ENCODE measurements at places on chromosomes 11 and 22. TPM values are rescaled to one million over a fixed set of nuclear protein-coding genes. Genes with fewer than 3 reads are reported as not detected.

VPREB1 gene
- total RNA-seq, result not detected

KCNC1 gene
- not detected for total RNA-seq

DNA sequence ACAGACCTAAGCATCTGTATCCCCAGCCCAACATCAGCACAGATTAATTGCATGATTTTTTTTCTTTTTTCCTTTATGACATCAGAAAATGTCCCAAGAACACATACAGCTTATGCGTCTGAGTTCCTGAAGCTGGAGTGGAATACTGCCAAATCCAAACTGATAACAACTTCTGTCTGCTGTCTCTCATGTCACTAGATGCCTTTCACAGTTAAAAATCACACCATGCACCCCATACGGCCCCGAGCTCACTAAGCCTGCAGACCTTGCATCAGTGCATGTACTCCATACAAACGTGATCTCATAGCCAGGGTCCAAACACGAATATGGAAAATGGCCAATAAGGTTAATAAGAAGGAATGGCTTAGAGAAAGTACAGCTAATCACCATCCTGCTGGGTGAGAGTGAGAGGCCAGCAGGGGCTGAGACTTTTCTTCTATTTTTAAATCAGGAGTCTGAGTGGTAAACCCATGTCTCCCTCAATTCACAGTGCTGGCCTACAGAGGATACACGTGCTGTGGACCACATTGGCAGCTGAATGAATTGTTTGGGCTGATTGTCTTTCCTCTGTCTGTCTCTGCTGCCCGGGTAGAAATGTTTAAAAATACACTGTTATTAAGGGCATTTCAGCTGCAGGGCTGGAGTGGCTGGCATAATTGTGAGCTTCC is 350.6 kb upstream of the RAG2 start:
- no peak overlapping the region for H3K27ac ChIP-seq
- H3K4me3 ChIP-seq, result no peak overlapping the region
- DNase-seq, result no peak
- H3K36me3 ChIP-seq, result no peaks in the 10 kb centered on the region
- no peaks in the 10 kb centered on the region for H3K27me3 ChIP-seq
- H3K4me1 ChIP-seq, result no peaks in the 10 kb centered on the region

INS gene
- not detected for total RNA-seq

DNA sequence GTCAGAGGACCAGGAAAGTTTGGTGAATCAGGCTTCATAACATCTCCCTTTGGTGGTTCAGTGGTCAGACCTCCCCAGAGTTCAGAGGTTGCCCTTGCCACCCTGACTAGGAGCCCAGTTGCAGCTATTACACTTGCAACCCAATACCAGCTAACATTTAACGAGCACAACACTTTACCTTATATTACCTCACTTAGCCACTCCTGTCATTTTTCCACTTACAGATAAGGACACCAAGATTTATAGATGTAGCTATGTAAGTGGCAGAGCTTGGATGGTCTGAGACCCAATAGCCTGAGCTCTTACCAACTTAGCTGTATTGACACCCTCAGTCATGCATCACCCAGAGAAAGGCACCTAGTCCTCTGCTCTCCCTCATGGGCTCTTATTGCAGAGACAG is 234.7 kb downstream of the INSC start:
- no peaks in the 10 kb centered on the region for H3K4me1 ChIP-seq
- no peaks in the 10 kb centered on the region for H3K27me3 ChIP-seq

FGF4 gene
- not detected for total RNA-seq

GRCh38 chr11:109421981-109422869 is at the start of gene C11orf87:
TSS of gene C11orf87 (plus strand) at chr11:109422190. CDS start at chr11:109423634, 1,444 bp downstream.
- no peak within 1 kb of the TSS for H3K4me3 ChIP-seq
- H3K36me3 ChIP-seq, result no peaks in the 10 kb centered on the region
- no peak within 1 kb of the TSS for H3K27ac ChIP-seq
- DNase-seq, result no peak
- H3K27me3 ChIP-seq, result peaks cover 34% of the 10 kb centered on the region
- no peaks in the 10 kb centered on the region for H3K4me1 ChIP-seq

GRCh38 chr11:67054836-67055523 is 1.7 kb upstream of the RHOD start:
- no peaks in the 10 kb centered on the region for H3K36me3 ChIP-seq
- peak overlapping the region; percentile 34 for H3K4me3 ChIP-seq

DSCAML1 gene
- total RNA-seq, result 1.5 TPM

DNA sequence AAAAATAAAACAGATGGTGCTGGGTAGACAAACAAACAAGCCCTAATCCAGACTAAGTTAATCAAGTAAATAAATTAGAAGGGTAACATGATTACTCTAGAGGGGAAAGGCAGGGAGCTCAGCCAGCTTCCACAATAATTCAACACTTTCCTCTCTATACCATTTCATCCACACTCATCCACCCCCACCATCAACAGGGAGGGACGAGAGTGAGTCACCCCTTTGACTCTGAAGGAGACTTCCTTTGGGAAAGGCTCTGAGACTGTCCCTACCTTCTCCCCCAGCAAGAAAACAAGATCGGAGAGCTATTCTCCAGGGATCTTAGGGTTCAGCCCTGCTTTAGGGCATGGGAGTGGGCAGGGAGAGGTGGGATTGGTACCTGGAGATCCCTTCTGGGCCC is 33.1 kb downstream of the TRIM66 start:
- H3K4me3 ChIP-seq, result no peak overlapping the region
- H3K27ac ChIP-seq, result no peak overlapping the region
- H3K27me3 ChIP-seq, result no peaks in the 10 kb centered on the region

DNA sequence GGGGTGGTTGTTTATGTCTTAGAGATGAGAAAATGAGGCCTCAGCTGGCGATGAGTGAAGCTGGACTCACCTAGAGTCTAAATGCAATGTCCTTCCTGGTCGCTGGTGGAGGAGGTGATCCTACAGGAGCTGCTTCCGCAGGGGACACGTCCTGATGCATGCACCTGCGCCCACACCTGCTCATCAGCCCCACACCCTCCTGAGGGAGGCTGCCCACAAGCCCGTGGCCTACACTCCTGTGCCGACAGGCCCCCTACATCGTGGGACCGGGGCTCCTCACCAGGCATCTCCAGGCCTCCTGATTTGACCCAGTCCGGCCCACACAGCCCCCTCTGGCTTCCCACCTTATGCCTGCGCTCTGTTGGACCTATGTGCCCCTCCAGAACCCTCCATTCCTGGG is 857.2 kb downstream of the TBC1D22A start:
- no peak overlapping the region for H3K4me3 ChIP-seq
- H3K36me3 ChIP-seq, result no peaks in the 10 kb centered on the region
- DNase-seq, result no peak
- no peaks in the 10 kb centered on the region for H3K27me3 ChIP-seq
- no peaks in the 10 kb centered on the region for H3K4me1 ChIP-seq
- H3K27ac ChIP-seq, result no peak overlapping the region

- DNase-seq, result no peak
- peak overlapping the region; percentile 11 for H3K27ac ChIP-seq
- H3K27me3 ChIP-seq, result no peaks in the 10 kb centered on the region
- H3K4me3 ChIP-seq, result peak overlapping the region; percentile 77
These were observed 160.5 kb upstream of the GRK3 start for GRCh38 chr22:25403811-25404471.

GRCh38 chr11:78975081-78975480 is 400.4 kb upstream of the NARS2 start:
- no peak for DNase-seq
- no peak overlapping the region for H3K4me3 ChIP-seq
- H3K4me1 ChIP-seq, result no peaks in the 10 kb centered on the region
- no peak overlapping the region for H3K27ac ChIP-seq
- no peaks in the 10 kb centered on the region for H3K27me3 ChIP-seq

DNA sequence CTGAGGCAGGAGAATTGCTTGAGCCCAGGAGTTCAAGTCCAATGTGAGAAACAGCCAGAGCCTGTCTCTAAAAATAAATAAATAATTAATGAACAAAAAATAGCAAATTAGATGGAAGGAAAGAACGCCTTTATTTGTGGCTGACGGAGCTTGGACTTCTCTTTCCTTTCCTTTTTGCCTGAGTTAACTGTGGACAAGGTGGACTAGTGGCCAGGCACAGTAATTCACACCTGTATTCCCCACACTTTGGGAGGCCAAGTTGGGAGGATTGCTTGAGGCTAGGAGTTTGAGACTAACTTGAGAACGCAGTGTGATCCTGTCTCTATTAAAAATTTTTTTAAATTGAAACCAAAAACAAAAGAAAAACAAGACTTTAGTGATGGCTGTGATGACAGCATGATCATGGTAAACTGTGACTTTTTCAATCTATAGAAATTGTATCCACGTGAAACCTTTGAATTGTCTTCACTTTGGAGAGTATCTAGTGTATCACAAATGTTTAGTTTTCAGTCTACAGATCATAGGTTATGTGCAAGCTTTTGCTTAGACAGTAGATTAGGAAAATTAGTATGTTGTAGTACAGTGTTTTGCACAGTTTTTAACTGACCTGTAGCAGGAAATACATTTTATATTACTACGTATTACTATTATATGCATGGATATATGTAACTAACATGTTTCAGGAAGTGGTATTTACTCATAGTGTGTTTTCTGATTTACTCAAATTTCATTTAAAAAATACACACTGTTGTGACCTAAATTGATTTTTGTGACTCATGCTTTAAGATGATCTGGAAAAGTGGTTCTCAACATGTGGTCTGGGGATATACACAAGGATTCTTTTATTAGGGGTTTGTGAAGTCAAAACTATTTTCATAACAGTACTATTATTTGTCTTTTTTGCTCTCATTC is 42.1 kb downstream of the KDM2A start:
- peaks cover 54% of the 10 kb centered on the region for H3K4me1 ChIP-seq
- H3K4me3 ChIP-seq, result no peak overlapping the region
- H3K27me3 ChIP-seq, result no peaks in the 10 kb centered on the region

- H3K36me3 ChIP-seq, result no peaks in the 10 kb centered on the region
- peaks cover 12% of the 10 kb centered on the region for H3K4me1 ChIP-seq
- no peak for DNase-seq
- peaks cover 44% of the 10 kb centered on the region for H3K27me3 ChIP-seq
These were observed 4.3 kb upstream of the PDE2A start for GRCh38 chr11:72678524-72678923.

DNA sequence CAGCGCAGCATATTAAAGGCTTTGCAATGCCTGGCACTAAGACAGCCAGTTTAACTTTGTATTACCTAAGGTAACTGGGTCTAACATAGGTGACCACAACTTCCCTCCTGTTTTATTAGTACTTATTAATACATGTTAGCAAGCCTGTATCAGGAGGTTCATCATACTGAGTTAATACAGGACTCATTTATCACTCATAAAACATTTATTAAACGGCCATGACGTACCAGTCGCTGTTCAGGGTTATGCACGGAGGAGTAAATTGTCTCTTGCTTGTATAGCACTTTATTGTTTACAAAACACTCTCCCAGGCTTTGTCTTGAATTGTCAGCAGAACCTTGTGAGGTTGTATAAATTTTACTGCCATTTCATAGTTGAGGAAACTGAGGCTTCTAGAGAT is 55.7 kb downstream of the TEAD1 start:
- peaks cover 41% of the 10 kb centered on the region for H3K27me3 ChIP-seq
- no peak overlapping the region for H3K4me3 ChIP-seq
- H3K36me3 ChIP-seq, result no peaks in the 10 kb centered on the region
- no peaks in the 10 kb centered on the region for H3K4me1 ChIP-seq
- no peak for DNase-seq
- no peak overlapping the region for H3K27ac ChIP-seq

MPEG1 gene
- not detected for total RNA-seq

GRCh38 chr11:101487775-101488174 is 96.0 kb downstream of the TRPC6 start:
- no peaks in the 10 kb centered on the region for H3K27me3 ChIP-seq
- H3K4me1 ChIP-seq, result no peaks in the 10 kb centered on the region
- no peak overlapping the region for H3K4me3 ChIP-seq
- no peak overlapping the region for H3K27ac ChIP-seq
- H3K36me3 ChIP-seq, result no peaks in the 10 kb centered on the region

- H3K4me3 ChIP-seq, result no peak within 1 kb of the TSS
- H3K27me3 ChIP-seq, result no peaks in the 10 kb centered on the region
- DNase-seq, result no peak
- peaks cover 5% of the 10 kb centered on the region for H3K4me1 ChIP-seq
- no peaks in the 10 kb centered on the region for H3K36me3 ChIP-seq
- H3K27ac ChIP-seq, result no peak within 1 kb of the TSS
These were observed at the start of gene GSTT4 for GRCh38 chr22:24005201-24005600. TSS of gene GSTT4 (minus strand) at chr22:24005453. CDS start at chr22:24005356, 97 bp downstream.

RFPL3 gene
- not detected for total RNA-seq

- H3K36me3 ChIP-seq, result peaks cover 6% of the 10 kb centered on the region
- H3K4me3 ChIP-seq, result no peak overlapping the region
- no peak for DNase-seq
- no peaks in the 10 kb centered on the region for H3K27me3 ChIP-seq
- peaks cover 21% of the 10 kb centered on the region for H3K4me1 ChIP-seq
These were observed 5.5 kb downstream of the C11orf24 start for GRCh38 chr11:68266121-68266891.

- no peaks in the 10 kb centered on the region for H3K36me3 ChIP-seq
- H3K27me3 ChIP-seq, result no peaks in the 10 kb centered on the region
- no peak overlapping the region for H3K27ac ChIP-seq
- DNase-seq, result no peak
- no peak overlapping the region for H3K4me3 ChIP-seq
These were observed 414.3 kb downstream of the AASDHPPT start for GRCh38 chr11:106491751-106492150.

- H3K27me3 ChIP-seq, result no peaks in the 10 kb centered on the region
- H3K4me1 ChIP-seq, result peaks cover 16% of the 10 kb centered on the region
- no peak overlapping the region for H3K4me3 ChIP-seq
- DNase-seq, result no peak
These were observed 7.3 kb upstream of the SGSM3 start for GRCh38 chr22:40363059-40363458.

DNA sequence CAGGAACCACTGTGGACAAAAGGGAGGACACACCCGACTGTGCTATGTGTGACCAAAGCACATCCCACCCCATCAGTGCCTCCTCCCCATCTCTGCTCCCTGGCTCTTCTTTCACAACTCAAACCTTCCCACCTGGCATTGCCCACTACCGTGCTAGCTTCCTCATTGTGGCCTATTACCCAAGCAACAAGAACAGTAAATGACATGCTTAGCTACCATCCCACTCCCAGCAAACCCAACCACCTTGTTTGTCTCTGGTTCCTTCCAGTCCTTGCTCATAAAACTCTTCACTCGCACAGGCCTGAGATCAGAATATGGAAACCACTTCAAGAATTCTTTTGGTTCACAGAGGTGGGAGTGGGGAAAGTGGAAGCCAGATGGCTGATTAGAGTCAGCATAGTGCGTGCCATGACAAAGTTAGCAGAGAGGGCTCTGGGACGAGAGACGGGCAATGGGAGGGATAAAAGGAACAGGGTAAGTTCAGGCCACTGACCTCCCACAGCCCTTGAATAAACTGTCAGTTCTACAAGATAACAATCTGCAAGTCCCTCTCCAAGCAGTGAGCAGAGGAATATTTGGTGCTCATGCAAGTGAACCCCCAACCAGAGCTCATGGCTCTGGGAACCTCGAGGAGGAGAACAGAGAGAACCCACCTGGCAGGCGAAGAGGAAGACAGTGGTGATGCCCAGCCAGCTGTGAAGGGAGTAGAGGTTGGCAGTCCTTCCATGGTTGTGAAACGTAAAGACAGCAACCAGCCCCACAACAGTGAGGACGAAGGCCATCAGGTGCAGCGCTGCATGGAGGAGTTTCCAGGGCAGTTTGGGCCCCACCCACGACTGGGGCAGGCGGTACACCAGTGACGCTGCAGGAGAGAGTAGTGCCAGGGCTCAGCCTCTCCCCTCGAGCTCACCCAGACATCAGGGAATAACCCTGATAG is 8.3 kb downstream of the CYB561A3 start:
- peaks cover 17% of the 10 kb centered on the region for H3K36me3 ChIP-seq
- H3K4me1 ChIP-seq, result peaks cover 13% of the 10 kb centered on the region
- H3K27me3 ChIP-seq, result no peaks in the 10 kb centered on the region
- DNase-seq, result no peak

ZNF280B gene
- total RNA-seq, result 4.5 TPM

TSPAN32 gene
- 8.6 TPM for total RNA-seq

NCAM1 gene
- 0.60 TPM for total RNA-seq

OR5T2 gene
- total RNA-seq, result not detected

OR8G5 gene
- total RNA-seq, result not detected
